Liver (tissue), 10 donors: ENCODE measurements at places on chromosomes 16 and 17.

- no peak for DNase-seq
These were observed 8.1 kb downstream of the RSL1D1 start for GRCh38 chr16:11843206-11843605.

DNA sequence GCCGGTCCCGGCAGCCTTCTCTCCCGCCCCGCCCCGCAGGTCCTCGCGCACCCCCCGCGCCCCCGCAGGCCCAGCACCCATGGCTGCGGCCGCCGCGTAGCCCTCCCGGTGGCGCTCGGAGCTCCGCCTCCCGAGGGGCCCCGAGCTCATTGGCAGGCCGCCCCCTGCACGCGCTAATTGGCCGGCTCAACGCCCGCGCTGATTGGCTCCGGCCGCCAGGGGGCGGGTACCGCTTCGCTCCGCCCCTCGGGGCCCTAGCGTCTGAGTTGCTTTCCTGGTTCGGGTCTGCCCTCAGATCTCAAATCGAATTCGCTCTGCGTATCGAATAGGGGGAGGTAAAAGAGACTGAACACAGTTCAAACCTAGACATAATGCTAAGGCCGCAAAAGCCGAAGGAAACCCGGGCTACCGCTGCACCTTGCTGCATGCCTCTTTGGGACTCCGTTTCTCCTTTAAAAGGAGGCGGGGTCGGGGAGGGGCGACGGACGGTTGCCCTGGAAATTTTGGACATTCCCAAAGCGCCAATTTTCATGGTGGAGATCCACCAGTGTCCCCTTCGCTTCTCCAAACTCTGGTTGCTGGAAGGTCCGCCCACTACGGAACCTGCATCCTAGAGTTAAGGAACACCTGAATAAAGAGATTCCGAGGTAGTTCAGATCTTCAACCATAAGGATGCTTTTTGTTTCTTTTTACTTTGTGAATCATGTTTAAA is at the start of gene DEXI:
Gene DEXI, minus strand, starts transcription at position 117 of the 712 bp plus-strand sequence. CDS start 463 bp downstream, outside the sequence.
- DNase-seq, result peak; percentile 96

DNA sequence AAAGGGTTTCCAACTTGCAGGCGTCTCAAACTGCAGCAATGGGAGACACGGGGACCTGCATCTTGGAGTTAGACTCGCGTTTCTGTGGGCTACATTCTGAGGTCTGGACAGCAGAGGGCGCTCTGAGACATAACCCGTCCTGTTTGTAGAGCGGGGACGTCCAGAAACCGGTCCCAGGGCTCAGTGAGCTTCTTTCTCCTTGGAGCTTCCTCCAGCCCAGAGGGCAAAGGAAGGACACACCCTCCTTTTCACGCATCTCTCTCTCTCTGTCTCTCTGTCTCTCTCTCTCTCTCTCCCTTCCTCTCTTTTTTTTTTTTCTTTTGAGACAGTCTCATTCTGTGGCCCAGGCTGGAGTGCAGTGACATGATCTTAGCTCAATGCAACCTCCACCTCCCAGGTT is 19.8 kb downstream of the COX4I1 start:
- DNase-seq, result peak; percentile 86

DNA sequence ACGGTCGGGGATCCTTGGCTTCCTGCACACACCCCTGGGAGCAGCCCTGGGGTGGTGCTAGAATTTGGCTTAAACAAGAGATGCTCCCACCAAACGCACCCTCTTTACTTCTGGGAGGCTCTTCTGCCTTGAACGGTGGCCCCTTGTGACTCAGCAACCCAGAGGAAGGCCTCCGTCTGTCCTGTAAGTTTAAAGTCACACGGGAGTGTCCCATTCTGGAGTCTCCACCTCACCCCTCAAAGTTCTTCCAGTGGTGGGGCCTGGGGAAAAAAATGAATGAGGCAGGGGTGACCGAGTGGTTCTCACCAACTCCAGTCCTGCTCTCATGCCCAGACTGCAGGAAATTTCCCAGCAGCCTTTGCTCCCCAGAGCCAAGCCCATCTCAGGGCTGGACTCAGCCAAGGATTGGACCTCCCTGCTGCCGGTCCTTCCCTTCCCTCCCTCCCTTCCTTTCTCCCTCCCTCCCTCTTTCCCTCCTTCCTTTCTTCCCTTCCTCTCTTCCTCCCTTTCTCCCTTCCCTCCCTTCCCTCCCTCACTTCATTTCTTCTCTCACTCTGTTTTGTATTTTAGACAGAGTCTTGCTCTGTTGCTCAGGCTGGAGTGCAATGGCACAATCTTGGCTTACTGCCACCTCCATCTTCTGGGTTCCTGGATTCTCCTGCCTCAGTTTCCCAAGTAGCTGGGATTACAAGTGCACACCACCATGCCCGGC is 11.4 kb downstream of the ITGAD start:
- no peak for DNase-seq

DNA sequence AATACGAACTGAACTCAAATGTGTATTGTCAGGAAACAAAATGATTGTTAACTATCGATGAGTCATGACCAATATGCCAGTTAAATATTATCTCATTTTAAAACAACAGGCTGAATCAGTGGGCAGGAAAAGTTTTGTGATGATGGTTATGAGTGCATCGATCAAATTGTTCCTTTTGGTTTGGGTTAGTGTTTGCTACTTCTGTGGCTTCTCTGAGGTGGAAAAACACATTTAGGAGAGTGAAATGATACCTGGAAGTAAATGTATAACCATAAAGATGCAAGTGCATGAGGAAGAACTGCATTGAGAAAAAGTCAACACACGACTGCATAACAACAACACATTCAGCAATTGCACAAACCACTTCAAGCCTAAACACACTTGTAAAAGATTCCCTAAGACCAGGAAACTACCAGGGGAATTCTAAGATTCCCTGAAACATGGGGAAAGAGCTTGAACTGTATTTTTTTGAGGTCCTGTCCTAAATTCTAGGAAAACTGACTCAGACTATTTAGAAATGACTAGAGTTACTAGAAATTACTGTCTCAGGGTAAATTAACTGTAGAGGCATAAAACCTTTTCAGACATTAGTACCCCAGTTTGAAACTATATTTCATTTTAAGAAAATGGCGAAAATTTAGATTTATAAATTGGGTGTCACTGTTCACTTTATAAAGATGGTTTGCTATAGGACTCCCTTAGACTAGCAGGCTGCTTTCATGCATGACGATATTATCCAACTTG is 44.8 kb downstream of the CDYL2 start:
- no peak for DNase-seq

- DNase-seq, result no peak
These were observed 41.8 kb downstream of the NOL11 start for GRCh38 chr17:67759355-67760171.

DNA sequence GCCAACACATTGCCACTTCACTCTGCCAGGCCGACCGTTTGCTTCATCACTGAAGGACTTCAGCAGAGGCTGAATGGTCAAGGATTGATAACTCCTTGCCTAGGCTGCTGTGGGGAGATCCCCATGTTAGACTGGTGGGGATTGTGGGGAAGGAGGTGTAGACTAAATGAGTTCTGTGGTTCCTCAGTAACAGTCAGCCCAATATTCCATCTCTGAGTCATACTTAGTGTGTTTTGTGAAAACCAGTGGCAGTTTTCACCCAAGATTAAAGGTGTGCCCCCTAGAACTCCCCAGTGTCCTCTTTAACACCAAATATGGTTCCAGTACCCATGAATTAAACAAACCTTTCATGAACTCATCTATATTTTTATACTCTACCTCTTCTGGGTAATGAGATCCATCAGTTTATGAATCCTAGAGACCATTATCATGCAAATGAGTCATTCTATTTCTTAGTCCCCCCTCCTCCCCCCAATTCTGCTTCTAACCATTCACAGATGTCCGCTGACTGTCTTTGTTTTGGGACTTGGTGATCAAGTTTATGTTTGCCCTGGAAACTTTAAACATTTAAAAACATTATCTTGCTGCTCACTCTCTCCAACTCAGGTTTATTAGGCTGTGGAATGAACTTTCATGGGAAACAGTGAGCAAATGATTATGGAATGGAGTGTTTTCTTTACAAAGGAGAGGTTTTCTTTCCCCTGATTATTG is 66.8 kb upstream of the GAS7 start:
- DNase-seq, result no peak

DNA sequence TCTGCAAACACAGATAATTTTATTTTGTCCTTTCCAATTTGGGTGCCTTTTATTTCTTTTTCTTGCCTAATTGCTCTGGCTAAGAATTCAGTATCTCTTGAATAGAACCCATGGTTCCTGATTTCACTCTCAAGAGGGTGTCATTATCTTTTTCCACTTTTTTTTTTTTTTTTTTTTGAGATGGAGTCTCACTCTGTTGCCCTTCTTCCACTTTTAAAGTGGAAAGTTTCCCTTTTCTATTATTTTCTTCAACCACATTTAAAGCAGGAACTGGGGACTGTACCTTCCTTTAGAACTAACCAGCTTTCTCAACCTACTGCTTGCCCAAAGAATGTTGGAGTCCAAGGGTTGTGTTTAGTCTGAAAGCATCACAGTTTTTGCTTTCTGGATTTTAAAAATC is 31.1 kb downstream of the SLFN11 start:
- DNase-seq, result no peak

DNA sequence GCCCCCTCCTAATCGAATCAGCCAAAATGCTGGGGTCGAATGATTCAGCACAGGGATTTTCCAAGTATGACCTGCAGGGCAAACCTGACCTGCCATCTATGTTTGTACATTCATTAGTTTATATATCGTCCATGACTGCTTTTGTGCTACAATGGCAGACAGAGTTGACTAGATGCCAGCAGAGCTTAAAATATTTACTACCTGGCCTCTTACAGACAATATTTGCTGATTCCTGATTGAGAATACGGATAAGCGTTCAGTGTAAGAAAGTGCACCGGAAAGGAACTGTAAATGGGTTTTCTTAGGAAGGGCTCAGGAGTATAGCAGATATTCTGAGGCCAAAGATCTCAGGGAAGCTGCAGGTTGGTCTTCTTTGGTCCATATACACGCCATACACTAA is 11.7 kb upstream of the TOM1L1 start:
- no peak for DNase-seq

- no peak for DNase-seq
These were observed 502.6 kb downstream of the TMEM114 start for GRCh38 chr16:8087597-8088289.

- peak; percentile 88 for DNase-seq
These were observed 59.8 kb downstream of the NEUROD2 start for GRCh38 chr17:39547713-39548478.

GRCh38 chr17:75124041-75124818 is 7.3 kb downstream of the NT5C start:
- DNase-seq, result peak; percentile 88

DNA sequence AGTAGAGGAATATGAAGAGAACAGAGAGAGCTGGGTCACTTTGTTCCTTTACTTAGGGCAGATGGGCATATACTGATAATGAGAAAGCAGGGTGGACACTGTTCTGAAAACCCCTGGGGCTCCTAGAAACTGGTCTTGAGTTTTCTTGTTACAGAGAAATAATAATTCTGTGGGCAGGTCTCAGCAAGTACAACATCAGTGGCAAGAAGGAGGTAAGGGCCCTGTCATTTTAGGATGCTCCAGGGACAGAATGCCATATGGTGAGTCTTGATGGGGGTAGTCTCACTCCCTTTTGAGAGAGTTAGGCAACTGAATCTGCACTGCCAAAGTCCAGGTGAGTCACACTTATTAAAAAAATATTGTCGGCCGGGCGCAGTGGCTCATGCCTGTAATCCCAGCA is 102.3 kb downstream of the KCNJ2 start:
- DNase-seq, result no peak

- DNase-seq, result no peak
These were observed 175.7 kb downstream of the AXIN2 start for GRCh38 chr17:65385726-65386125.
